ENCODE measurements at places on chromosomes 2 and 18. TPM values are rescaled to one million over a fixed set of nuclear protein-coding genes. Genes with fewer than 3 reads are reported as not detected.
A peak's percentile ranks its signal among the peaks of the same experiment; 100 is the strongest.

DNA sequence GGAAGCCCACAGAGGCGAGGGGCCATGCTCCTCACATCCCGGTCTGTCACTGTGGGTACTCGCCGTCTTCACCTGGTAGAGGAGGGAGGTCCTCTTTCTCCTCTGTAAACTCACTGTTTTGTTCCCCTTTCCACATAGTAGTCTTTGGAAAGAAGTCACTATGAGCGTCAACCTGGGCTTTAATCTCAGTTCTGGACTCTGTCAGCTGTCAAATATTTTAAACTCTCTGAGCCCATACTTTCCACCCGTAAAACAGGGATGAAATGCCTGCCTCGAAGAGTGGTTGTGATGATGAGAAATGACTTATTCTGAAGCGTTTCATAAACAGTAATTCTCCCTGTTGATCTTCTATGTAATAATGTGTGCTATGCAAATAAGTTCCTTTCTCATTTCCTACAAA is 547.1 kb upstream of the SOX11 start:
- DNase-seq = no peak

DNA sequence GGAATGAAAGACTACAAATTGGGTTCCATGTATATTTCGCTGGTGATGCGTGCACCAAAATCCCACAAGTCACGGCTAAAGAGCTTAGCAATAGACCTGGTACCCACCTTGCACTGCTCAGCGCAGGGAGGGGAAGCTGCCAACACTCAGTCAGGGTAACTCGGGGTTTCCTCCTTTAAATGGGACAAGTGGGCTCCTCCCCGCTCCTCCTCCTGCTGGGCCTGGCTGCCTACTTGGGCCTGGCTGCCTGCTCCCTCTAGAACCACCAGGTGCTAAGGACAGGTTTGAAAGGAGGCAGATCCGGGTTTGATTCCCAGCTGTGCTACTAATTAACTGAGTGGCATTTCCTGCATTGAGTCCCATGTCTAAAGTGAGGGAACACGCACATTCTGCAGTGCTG is 23.4 kb downstream of the MYO7B start:
- DNase-seq = no peak

GRCh38 chr2:54090521-54091117 is 24.8 kb upstream of the ACYP2 start:
- DNase-seq = no peak

GRCh38 chr2:235582081-235582686 is 88.3 kb downstream of the AGAP1 start:
- no peak for DNase-seq

GRCh38 chr2:5694306-5694705 is 2.1 kb downstream of the SOX11 start:
- peak; percentile 7 for DNase-seq

Gene ABCG8
- total RNA-seq = not detected

Gene SPRED2
- total RNA-seq = 55.2 TPM
